ENCODE measurements at places on chromosomes 5 and 9.

GRCh38 chr5:53318303-53318702, 162.1 kb upstream of the FST start:
- DNase-seq, result no peak

DNA sequence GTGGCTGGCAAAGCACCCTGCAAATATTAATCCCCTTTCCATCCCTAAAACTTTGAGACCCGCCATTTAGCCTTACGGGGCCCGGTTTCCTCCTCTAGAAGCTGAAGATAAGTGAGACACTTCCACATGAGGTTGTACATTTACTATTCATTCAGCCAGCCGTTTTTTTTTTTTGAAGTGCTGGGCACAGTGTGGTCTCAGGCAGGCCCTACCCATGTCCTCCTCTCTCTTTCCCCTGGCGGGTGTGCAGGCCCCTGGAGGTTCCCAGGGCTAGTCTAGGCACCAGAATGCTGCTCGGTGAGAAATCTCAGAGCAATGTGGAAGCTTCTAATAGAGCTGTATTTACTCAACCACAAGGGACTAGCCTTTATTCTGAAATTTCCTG, 107.4 kb upstream of the LARP1 start:
- no peak for DNase-seq

DNA sequence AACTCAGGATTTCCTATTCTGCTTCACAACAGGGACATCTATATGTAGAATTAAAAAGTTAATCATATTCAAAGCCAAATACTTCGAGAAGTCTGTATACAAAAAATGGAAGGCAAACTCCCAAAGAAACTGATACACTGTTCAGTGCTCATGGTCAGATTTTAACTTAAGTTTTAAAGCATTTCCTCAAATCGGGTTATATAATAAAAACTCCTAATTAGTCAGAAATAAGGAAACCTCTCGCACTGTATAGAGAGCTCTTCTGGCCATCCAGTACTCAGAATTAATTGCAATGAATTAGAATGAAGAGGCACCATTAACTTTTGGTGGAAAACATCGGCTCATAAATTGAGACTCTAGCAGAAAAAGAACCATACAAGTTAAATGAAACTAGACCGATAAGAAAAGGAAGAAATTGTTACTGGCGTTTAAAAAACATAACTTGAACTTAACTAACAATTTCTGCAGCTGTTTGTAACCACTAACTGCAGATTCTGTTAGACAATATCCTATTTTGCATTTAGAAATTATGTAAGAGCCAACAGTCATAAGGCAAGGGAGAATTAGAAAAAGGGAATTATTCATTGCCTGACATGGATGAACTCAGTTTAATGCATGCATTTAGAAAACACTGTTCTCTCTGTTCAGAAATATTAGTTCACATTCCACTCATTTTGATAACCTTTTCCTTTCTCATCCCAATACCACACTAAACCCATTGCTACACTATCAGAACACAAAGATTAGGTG, 96.6 kb downstream of the FNBP1 start:
- no peak for DNase-seq

GRCh38 chr5:155154973-155155372, 141.4 kb downstream of the KIF4B start:
- no peak for DNase-seq

GRCh38 chr5:138653502-138653901, 78.3 kb upstream of the HSPA9 start:
- DNase-seq, result no peak

GRCh38 chr5:173452119-173452905, 124.1 kb upstream of the STC2 start:
- DNase-seq, result no peak

GRCh38 chr5:73284985-73285384, 112.0 kb downstream of the TMEM174 start:
- no peak for DNase-seq

DNA sequence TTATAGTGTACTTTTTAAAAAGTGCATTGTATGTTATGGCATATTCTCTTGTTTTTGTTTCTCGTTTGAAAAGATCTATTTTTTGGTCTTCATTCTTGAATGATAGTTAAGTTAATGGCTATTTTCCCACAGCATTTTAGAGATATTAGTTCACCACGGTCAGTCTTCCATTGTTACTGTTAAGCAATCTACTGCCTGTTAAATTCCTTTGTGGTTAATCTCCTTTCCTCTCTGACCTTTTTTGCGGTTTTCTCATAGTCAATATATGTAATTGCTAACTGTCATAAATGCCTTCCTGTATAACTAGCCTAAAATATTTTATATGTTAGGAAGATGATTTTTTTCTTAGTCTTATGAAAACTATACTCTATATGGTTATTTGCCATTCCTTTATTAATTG, 250.8 kb upstream of the FBXL7 start:
- DNase-seq, result no peak

GRCh38 chr5:6522331-6522730, 73.7 kb downstream of the UBE2QL1 start:
- DNase-seq, result no peak

GRCh38 chr5:149417711-149418368, 38.7 kb upstream of the IL17B start:
- DNase-seq, result no peak

DNA sequence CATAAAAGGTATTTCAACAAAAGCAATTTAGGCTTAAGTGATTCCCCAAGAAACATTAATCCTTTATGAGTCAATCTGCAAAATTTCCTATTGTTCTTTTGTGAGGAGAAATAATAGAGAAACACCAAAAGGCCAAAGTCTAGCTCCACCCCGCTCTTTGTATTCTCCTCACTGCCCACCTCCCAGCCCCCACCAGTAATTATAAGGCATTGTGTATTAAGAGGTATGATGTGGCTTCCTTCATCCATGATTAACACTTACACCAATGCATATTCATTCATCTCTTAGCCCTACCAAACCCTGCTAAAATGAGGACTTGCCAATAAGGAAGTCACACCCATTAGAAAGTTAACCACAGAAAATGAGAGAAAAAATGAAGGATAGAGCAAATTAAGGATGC, 105.3 kb upstream of the SPATA31D4 start:
- no peak for DNase-seq

DNA sequence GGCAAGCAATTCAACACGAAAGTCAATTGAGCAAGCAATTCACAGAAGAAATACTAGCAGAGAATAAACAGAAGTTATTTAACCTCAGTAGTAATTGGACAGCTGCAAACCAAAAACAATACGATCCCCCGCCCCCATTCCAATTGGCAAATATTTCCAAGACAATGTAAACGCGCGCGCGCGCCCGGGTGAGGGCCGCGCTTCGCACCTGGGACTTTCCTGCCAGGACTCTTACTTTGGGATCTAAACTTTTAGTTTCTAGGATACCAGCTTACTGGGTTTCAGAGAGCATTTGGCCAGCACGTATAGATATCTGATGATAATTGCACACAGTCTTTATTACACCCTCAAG, 8.6 kb downstream of the RUFY1 start:
- DNase-seq, result no peak

DNA sequence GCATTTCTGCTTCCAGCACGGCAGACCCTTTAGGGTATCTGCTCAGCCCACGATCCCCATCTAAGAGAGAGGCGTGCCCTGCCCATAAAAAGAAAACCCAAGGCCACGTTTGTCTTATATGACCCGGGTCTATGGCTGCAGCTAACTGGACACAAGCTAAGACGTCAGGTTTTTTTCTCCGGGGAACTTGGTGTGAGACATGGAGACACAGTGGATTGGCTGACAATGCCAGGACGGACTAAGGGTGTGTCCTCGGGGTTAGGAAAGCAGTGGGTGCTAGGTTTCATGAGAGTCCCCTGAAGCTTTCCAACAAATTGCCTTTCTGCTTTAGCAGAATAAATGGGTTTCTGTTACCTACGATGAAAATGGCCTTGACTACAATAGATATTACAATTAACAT, 7.1 kb upstream of the FBP2 start:
- DNase-seq, result no peak
